Fibroblast of the aortic adventitia (primary cell): ENCODE measurements at places on chromosomes 3 and 15.

DNA sequence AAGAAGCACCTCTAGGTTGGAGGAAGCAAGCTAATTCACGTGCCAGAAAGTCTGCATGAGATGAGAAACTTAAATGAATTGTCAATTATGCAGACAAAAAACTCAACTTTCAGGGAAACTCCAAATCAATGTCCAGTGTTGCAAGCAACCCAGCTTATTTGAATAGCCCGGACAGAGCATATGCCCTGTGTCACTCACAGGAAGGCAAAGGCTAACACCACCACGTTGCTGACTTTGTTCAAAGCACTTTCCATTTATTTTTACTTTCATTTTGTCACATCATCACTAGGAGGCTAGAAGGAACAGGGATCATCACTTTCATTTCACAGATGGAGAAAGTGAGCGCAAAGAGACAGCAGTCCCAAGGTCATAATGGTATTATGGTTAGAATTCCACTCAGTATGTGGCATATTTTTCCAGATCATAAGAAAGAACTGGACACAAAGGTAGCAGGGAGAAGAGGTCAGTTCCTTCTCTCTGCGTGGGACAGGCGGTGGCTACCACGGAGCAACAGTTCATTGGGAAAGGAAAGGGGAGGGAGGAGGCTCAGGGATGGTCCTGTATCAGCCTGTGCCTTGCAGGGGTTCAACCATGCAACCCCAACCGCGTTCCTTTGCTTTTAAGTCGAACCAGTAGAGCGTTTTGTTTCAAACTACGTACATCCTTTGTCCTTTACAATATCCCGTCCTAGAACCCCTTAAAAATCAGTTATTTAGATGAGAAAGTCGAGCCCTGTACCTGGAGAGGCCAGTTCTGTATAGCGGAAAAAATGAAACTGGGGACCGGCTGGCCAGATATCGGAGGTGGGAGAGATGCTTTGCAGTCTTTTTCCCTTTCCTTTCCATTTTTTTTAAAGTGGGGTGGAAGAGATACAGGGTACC is 1.1 kb downstream of the HEG1 start:
- DNase-seq, result peak; percentile 72

- DNase-seq, result no peak
Measured at GRCh38 chr15:47570451-47570850, 146.9 kb upstream of the SEMA6D start.

GRCh38 chr3:3556078-3556477 is 243.2 kb upstream of the LRRN1 start:
- DNase-seq, result no peak

GRCh38 chr15:92273723-92274122 is 120.0 kb upstream of the ST8SIA2 start:
- DNase-seq, result no peak

- no peak for DNase-seq
Measured at GRCh38 chr15:64950888-64951287, 38.8 kb downstream of the SPG21 start.

DNA sequence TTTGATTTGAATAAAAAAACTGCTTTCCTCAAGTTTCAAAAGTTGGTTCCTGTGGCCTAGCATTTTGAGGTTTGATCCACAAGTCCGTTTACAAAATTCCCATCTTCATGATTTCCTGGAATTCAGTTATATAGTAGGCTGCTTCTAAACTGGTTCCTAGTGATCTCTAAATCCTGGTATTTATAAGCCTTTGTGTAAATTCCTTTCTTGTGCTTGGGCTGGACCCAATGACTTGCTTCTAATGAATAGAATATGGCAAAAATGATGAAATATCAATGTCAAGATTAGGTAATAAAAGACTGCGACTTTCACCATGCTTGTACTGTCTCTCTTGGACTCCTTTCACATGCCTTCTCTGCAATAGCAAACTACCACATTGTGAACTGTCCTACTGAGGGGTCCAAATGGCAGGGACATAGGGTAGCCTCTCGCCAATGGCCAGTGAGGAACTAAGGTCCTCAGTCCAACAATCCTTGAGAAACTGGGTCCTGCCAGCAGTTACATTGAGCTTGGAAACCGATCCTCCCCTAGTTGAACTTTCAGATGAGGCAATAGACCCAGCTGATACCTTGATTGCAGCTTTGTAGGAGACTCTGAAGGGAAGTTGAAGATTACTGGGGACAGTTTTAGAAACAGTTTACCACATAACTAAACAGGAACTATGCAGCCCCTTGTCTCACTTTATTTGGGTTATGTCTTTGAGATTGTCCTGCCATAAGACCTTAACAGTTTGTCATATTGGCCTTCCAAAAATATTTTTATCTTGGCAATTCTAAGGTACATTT is 303.9 kb upstream of the TBC1D5 start:
- peak; percentile 14 for DNase-seq

GRCh38 chr15:43958861-43959330 is 132.1 kb downstream of the WDR76 start:
- peak; percentile 81 for DNase-seq

- no peak for DNase-seq
Measured at GRCh38 chr3:186073641-186074040, 35.2 kb downstream of the ETV5 start.

DNA sequence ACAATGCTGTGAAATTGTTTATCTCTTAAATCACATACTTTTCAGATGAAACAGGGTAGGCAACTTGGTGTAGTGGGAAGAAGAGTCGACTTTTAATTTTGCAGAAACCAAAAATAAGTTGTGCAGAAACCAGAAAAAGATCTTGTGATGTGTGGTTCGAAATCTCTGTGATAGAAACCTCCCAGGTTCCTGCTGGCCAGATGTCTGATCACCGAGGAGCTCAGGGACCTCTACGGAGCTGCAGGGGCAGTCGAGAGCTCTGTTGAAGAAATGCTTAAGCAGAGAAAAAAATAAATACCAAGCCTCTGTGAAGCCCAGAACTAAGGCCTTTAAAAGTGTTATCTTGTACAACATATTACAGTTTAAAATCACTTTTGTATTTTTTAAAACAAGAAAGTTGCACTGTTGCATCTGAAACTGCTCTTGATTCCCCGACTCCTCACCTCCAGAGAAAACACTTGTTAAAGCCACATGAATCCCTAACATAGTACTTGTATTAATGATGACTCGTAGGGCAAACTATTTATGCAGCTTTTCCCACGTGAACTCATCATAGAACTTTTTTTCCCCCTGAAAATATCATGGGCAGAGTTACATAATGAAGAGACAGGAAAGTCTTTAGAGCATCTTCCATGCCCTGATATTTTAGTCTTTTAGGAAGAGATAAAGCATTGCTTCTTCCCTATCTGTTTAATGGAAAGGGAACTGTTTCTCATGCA is 51.3 kb downstream of the CCK start:
- peak; percentile 16 for DNase-seq

- no peak for DNase-seq
Measured at GRCh38 chr3:181919375-181919774, 207.7 kb downstream of the SOX2 start.

GRCh38 chr15:39744334-39745103 is 38.1 kb downstream of the FSIP1 start:
- DNase-seq, result no peak

DNA sequence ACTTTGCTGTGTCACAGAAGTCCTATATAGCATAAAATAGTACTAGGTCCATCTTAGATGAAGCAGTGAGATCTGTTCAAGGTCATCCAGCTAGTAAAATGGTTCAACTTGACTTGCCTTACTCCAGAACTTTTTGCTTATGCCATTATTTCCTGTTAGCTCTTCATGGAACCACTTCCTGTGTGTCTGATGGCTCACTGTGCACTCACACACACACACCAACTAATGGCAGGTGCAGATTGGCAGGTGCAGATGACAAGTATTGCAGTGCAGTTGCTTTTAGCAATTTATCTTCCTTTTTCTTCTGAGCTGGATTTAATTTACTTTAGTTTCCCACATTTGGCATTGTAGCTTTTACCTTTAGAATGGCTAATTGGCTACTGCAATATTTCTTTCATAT is 29.8 kb downstream of the GOLGA8S start:
- DNase-seq, result no peak

DNA sequence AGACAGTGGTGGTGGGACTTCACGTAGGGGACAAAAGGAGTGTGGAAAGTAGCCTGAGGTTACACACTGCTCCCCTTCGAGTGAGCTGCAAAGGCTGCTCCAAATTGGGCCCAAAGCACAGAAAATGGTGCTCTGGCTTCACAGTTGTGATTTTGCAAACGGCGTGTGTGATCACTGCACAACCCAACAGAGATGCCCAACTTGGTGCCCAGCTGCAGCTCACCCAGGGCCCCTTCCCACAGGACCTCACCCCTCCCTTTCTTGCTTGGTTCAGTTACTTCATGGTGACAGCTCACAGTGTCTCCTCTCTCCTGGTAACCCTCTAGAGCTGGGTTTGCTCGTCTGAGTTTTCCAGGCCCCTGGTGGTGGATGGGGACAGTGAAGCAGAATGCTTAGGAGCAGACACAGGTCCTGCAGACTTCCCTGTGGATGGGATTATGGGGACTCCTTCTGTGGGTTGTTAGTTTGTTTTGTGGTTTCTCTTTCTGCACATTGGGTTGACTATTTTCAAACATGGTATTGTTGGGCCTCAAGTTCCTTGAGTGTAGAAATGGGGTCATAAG is 98.3 kb downstream of the TOP2B start:
- no peak for DNase-seq

- no peak for DNase-seq
Measured at GRCh38 chr3:128524374-128525299, 31.6 kb upstream of the GATA2 start.

DNA sequence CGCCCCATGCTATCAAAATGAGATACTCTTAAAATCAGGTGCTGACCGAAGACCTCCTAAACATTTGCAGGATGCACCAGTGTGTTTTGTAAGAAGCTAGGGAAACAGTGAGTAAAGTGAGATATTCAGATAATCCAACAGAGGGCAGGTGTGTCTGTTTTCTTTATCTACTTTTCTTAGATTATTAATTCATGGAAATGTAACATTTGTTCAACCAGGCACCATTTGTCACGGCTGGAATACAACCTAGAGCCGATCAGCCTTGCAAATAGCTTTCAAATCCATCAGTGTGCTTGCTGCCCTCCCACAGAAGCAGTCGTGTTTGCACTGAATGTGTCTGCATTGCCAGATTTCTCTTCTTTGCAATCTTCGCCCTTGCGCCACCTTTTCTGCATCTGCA is 201.9 kb upstream of the CHRM5 start:
- peak; percentile 28 for DNase-seq

- no peak for DNase-seq
Measured at GRCh38 chr3:157412323-157412855, 24.3 kb upstream of the PTX3 start.

DNA sequence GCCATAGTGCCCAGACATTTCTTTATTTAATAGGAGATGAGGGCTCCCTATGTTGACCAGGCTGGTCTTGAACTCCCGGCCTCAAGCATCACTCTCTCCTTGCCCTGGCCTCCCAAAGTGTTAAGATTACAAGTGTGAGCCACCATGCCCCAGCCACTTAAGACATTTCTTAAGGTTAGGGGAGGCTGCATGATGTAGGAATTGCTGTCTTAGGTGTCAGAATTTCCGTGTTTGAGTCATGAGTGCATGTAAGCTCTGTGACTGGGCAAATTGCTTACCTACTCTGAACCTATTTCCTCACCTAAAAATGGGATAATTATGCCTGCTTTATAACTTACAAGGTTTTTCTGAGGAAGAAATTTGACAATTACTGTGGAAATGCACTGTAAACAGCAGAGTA is 34.2 kb upstream of the SIAH2 start:
- DNase-seq, result no peak

DNA sequence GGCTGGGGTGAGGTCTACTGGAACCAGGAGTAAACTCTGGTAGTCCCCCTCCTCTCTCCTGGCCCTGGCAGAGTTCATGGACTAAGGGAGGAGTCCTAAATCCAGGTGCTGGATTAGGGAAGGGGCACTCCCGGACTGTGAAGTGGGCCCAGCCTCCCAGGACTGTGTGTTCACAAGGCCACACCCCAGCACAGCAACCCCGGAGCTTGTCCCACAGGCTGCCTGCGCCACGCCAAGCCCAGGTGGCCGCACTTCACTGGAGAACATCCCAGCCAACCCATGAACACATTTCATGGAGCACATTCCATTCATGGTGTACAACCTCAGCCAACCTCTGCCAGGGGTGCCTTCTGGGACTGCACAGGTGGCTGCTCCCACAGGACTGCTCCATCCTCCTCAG is 8.2 kb downstream of the ARPIN start:
- DNase-seq, result no peak

GRCh38 chr15:33089878-33090757 is 104.4 kb downstream of the FMN1 start:
- peak; percentile 57 for DNase-seq

GRCh38 chr3:72332689-72333088 is 515.6 kb downstream of the SHQ1 start:
- no peak for DNase-seq

GRCh38 chr3:74839566-74839965 is 225.1 kb upstream of the CNTN3 start:
- DNase-seq, result no peak

DNA sequence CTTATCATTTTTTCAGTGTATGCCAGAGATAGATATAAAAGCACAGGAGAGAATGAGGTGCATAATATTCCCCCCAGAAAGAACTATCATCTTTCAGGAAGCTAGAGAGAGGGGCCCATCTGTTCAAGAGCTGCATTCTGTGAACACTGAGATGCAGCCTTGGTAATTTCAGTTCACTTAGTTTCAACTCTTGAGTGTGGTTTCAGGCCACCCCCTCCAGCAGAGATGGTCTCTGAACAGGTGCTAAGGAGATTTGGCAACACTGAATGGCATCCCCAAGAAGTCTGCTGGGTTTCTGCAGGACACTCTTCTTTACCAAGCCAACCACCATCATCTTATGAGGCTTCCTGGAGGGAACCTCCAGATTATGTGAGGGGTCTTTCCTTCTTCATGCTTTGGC is 30.4 kb upstream of the LIMD1 start:
- no peak for DNase-seq

DNA sequence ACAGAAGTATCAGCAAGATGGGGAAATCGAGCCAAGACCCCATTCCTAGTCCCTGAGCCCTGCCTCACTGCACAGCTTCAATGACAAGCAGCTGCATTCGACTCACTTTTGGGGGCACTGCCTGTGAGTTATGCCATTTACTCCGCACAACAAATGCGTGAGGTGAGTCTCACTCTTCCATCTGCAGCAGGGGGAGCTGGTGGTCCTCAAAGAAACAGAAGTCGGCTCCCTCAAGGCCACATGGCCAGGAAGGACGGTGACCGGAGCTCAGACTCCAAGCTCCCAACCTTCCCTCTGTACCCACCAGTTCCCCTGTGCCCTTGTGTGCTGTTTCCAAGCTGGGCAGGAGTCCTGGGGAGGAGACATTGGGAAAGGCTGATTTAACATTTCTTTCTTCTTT is 127.7 kb upstream of the IQSEC1 start:
- DNase-seq, result no peak

- no peak for DNase-seq
Measured at GRCh38 chr15:79083154-79083553, 7.4 kb downstream of the RASGRF1 start.

GRCh38 chr15:71463156-71463665 is 347.1 kb upstream of the NR2E3 start:
- DNase-seq, result no peak
